T-helper 17 cell (primary cell): ENCODE measurements at places on chromosomes 1 and 21. TPM values are rescaled to one million over a fixed set of nuclear protein-coding genes. Genes with fewer than 3 reads are reported as not detected.

The LAPTM5 gene
- 601 TPM for total RNA-seq

The TINAGL1 gene
- total RNA-seq: not detected

The PRAMEF11 gene
- not detected for total RNA-seq

The AQP10 gene
- 8.9 TPM for total RNA-seq

The PDE4B gene
- total RNA-seq: 132 TPM

The FOXD3 gene
- not detected for total RNA-seq

The SORT1 gene
- 0.57 TPM for total RNA-seq

The HAPLN2 gene
- total RNA-seq: not detected

The PODN gene
- total RNA-seq: not detected

The S100A9 gene
- 11.9 TPM for total RNA-seq

The LCE1C gene
- total RNA-seq: not detected

The INTS7 gene
- 9.2 TPM for total RNA-seq

GRCh38 chr1:203325418-203326091 lies 20.2 kb downstream of the BTG2 start:
- peak overlapping the region; percentile 97 for H3K27ac ChIP-seq
- H3K4me1 ChIP-seq: peaks cover 73% of the 10 kb centered on the region
- H3K36me3 ChIP-seq: no peaks in the 10 kb centered on the region
- no peak for DNase-seq
- no peaks in the 10 kb centered on the region for H3K27me3 ChIP-seq

- no peaks in the 10 kb centered on the region for H3K27me3 ChIP-seq
- H3K36me3 ChIP-seq: no peaks in the 10 kb centered on the region
- no peak for DNase-seq
- H3K27ac ChIP-seq: no peak overlapping the region
- no peak overlapping the region for H3K4me3 ChIP-seq
- H3K4me1 ChIP-seq: peaks cover 35% of the 10 kb centered on the region
These were observed 47.8 kb downstream of the UCK2 start for GRCh38 chr1:165875171-165875570.

GRCh38 chr1:98203466-98203865 lies 282.6 kb upstream of the DPYD start:
- peaks cover 10% of the 10 kb centered on the region for H3K27me3 ChIP-seq
- peaks cover 2% of the 10 kb centered on the region for H3K36me3 ChIP-seq
- DNase-seq: no peak
- no peaks in the 10 kb centered on the region for H3K4me1 ChIP-seq
- no peak overlapping the region for H3K27ac ChIP-seq

DNA sequence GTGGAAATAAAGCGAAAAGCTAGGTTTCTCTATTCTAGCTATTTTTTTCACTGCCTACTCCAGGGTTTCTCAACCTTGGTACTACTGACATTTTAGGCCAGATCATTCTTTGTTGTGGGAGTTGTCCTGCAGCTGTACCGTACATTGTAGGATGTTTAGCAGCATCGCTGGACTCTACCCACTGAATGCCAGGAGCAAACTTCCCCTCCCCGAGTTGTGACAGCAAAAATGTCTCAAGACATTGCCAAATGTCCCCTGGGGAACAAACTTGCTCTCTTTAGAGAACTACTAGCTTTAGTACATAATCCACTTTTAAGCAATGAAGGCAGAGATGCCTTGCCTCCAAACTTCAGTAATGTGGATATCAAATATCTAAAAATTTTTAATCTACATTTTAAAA lies 122.8 kb downstream of the PLPPR5 start:
- no peaks in the 10 kb centered on the region for H3K4me1 ChIP-seq
- no peaks in the 10 kb centered on the region for H3K27me3 ChIP-seq
- H3K27ac ChIP-seq: no peak overlapping the region
- peaks cover 3% of the 10 kb centered on the region for H3K36me3 ChIP-seq

GRCh38 chr1:231663211-231663792 lies 36.7 kb downstream of the DISC1 start:
- no peaks in the 10 kb centered on the region for H3K27me3 ChIP-seq
- H3K4me3 ChIP-seq: no peak overlapping the region
- H3K36me3 ChIP-seq: peaks cover 3% of the 10 kb centered on the region
- H3K4me1 ChIP-seq: peaks cover 11% of the 10 kb centered on the region
- no peak overlapping the region for H3K27ac ChIP-seq

DNA sequence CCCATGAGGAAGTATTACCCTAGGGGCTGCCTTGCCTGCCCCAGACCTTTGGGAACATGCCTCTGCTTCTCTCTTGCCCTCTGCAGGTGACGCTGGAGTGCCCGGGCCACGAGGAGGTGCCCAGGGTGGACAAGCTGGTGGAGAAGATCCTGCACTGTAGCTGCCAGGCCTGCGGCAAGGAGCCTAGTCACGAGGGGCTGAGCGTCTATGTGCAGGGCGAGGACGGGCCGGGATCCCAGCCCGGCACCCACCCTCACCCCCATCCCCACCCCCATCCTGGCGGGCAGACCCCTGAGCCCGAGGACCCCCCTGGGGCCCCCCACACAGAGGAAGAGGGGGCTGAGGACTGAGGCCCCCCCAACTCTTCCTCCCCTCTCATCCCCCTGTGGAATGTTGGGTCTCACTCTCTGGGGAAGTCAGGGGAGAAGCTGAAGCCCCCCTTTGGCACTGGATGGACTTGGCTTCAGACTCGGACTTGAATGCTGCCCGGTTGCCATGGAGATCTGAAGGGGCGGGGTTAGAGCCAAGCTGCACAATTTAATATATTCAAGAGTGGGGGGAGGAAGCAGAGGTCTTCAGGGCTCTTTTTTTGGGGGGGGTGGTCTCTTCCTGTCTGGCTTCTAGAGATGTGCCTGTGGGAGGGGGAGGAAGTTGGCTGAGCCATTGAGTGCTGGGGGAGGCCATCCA lies 7.8 kb upstream of the HTR6 start:
- no peak for DNase-seq
- no peaks in the 10 kb centered on the region for H3K27me3 ChIP-seq
- H3K27ac ChIP-seq: no peak overlapping the region
- peaks cover 17% of the 10 kb centered on the region for H3K4me1 ChIP-seq
- peaks cover 2% of the 10 kb centered on the region for H3K36me3 ChIP-seq
- H3K4me3 ChIP-seq: no peak overlapping the region

DNA sequence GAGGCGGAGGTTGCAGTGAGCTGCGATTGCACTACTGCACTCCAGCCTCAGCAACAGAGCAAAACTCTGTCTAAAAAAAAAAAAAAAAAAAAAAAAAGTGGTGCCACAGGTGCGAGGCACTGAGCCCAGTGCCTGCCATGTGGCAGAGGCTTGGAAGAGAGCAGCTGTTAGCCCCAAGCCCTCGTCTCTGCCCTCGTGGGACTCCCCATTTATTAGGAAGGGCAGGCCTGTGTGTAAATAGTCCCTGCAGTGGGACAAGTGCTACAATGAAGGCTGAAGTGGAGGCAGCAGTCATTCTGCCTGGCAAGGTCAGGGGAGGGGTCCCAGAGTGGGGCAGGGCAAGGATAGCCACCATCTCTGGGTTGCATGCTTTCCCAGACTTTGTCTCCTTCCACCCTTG lies 6.5 kb downstream of the RPS6KA1 start:
- no peaks in the 10 kb centered on the region for H3K36me3 ChIP-seq
- peaks cover 46% of the 10 kb centered on the region for H3K4me1 ChIP-seq
- H3K4me3 ChIP-seq: no peak overlapping the region
- DNase-seq: no peak
- H3K27me3 ChIP-seq: no peaks in the 10 kb centered on the region

GRCh38 chr1:100009458-100009857 lies 39.7 kb downstream of the SLC35A3 start:
- peak overlapping the region; percentile 3 for H3K27ac ChIP-seq
- H3K4me3 ChIP-seq: no peak overlapping the region
- H3K4me1 ChIP-seq: peaks cover 2% of the 10 kb centered on the region
- H3K36me3 ChIP-seq: peaks cover 13% of the 10 kb centered on the region

DNA sequence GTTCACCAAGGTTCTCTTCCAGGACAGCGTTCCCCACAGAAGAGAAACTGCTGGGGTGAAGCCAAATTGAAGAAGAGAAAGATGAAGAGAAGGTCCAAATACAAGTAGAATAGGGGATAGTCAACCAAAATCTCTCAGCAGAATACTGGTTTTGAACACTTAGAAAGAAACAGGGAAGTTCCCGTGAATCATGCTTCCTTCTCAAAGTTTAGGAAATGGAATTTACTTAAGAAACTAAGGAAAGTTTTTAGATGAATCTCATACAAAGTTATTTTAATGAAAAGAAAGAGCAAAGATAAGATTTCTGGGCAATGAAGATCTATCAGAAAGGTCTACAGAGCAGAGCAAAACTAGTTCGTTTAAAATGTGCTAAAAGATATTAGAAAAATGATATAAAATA lies 43.3 kb downstream of the EXO1 start:
- peaks cover 4% of the 10 kb centered on the region for H3K4me1 ChIP-seq
- no peak for DNase-seq
- H3K27ac ChIP-seq: no peak overlapping the region
- H3K4me3 ChIP-seq: no peak overlapping the region
- no peaks in the 10 kb centered on the region for H3K36me3 ChIP-seq
- no peaks in the 10 kb centered on the region for H3K27me3 ChIP-seq

DNA sequence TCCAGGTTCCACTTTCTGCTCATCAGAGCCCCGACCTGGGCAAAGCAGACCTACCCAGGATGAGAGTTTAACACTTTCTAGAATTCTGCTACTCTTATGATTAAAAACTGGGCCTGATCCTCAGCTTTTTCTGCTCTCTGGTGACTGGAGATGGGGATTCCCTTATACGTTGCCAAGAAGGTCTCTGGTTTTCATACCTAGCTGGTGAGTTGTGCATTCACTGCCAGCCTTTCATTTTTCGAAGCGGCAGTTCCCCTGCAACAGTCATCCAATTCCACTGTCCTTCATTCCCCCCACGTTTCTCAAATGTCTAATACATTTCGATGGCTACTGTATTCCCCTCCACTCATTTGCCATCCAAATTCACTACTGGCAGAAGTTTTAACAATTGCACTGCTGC lies 135.3 kb downstream of the ADSS2 start:
- peaks cover 8% of the 10 kb centered on the region for H3K4me1 ChIP-seq
- H3K36me3 ChIP-seq: peaks cover 2% of the 10 kb centered on the region
- no peak overlapping the region for H3K27ac ChIP-seq
- no peak for DNase-seq

GRCh38 chr1:65946376-65946775 lies 153.7 kb downstream of the PDE4B start:
- no peak for DNase-seq
- no peak overlapping the region for H3K4me3 ChIP-seq

DNA sequence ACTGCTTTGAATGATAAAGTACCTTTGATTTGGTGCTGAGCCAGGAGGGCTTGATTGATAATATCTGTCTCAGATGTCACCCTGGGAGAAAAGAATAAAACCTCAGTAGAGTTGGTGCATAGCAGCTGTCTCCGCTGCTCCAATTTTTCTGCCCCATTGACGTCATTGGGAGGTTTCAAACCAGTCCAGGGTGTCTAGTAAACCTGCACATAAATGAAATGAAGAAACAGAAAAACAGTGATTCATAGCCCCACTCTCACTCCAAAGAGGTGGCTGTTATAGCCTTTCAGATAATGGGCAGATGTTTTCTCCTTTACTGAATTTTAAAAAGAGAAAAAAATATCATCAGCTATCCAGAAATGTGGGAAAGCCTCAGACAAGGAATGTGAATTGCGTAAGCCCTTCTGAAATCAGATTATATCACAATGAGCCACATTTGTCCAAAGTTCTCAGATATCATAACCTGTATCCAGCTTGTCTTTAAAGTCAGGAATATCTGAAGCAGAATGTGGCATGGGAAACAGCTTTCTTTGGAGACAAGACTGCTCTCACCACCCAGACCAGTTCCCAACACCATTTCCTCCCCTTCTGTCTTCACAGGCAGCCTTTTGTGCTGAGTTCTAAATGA lies 351.3 kb upstream of the SGIP1 start:
- H3K27ac ChIP-seq: peak overlapping the region; percentile 89
- peaks cover 21% of the 10 kb centered on the region for H3K4me1 ChIP-seq
- peak overlapping the region; percentile 25 for H3K4me3 ChIP-seq
- no peaks in the 10 kb centered on the region for H3K36me3 ChIP-seq
- H3K27me3 ChIP-seq: no peaks in the 10 kb centered on the region

GRCh38 chr1:155320661-155321617 lies at the start of gene RUSC1:
TSS of gene RUSC1 (plus strand) at chr1:155320894. CDS start at chr1:155321774, 880 bp downstream.
- H3K27me3 ChIP-seq: no peaks in the 10 kb centered on the region
- peak within 1 kb of the TSS; percentile 41 for H3K27ac ChIP-seq
- peak within 1 kb of the TSS; percentile 86 for H3K4me3 ChIP-seq
- DNase-seq: peak; percentile 67
- H3K4me1 ChIP-seq: peaks cover 26% of the 10 kb centered on the region

GRCh38 chr1:145918992-145919939 lies 749 bp upstream of the PEX11B start:
- no peaks in the 10 kb centered on the region for H3K27me3 ChIP-seq
- peak overlapping the region; percentile 94 for H3K27ac ChIP-seq
- H3K4me1 ChIP-seq: peaks cover 32% of the 10 kb centered on the region

DNA sequence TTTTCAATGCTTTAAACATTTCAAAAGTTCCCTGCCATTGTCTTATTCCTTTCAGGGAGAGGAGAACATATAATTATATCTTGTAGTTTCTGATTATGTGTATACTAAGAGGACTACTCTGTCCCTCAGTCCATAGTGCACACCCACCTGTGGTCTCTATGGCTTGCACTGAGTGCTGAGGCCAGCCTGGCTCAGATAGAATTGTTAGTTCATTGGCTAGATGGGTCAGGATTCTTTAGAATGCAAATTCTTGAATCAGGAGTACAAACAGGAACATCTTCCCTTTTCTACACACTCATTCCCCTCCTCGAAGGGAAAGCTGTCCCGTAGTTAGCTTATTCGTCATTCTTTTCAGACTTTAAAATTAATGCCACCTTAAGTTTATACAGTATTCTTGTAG lies 8.2 kb downstream of the BACH1 start:
- peaks cover 4% of the 10 kb centered on the region for H3K36me3 ChIP-seq
- no peak overlapping the region for H3K27ac ChIP-seq
- no peaks in the 10 kb centered on the region for H3K27me3 ChIP-seq
- no peak for DNase-seq
- peaks cover 42% of the 10 kb centered on the region for H3K4me1 ChIP-seq

- H3K27me3 ChIP-seq: no peaks in the 10 kb centered on the region
- no peak for DNase-seq
- H3K36me3 ChIP-seq: no peaks in the 10 kb centered on the region
- H3K4me1 ChIP-seq: no peaks in the 10 kb centered on the region
These were observed 241.2 kb upstream of the ST6GALNAC5 start for GRCh38 chr1:76625886-76626678.

- H3K27me3 ChIP-seq: no peaks in the 10 kb centered on the region
- H3K27ac ChIP-seq: no peak overlapping the region
- H3K4me1 ChIP-seq: no peaks in the 10 kb centered on the region
These were observed 84.1 kb upstream of the COX20 start for GRCh38 chr1:244751271-244751895.

DNA sequence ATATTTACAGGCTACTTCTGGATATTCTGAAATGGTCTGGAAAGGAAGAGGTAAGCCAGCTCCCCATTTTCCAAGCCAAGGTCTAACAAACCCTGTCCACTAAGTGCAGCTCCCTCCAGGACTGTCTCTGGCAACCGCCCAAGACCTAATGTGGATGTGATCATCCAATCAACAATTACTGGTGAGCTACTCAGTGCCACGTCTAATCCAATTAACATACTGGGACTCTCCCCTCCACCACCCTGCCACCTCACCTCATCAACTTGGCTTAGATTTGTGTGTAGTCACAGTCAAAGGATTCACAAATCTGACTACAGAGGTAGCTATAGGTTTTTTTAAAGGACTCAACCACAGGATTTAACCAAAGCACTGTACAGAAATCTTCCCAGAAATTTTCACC lies 25.4 kb upstream of the S100A7 start:
- H3K27ac ChIP-seq: no peak overlapping the region
- H3K27me3 ChIP-seq: peaks cover 59% of the 10 kb centered on the region
